ENCODE measurements at places on chromosomes 7 and 10.

DNA sequence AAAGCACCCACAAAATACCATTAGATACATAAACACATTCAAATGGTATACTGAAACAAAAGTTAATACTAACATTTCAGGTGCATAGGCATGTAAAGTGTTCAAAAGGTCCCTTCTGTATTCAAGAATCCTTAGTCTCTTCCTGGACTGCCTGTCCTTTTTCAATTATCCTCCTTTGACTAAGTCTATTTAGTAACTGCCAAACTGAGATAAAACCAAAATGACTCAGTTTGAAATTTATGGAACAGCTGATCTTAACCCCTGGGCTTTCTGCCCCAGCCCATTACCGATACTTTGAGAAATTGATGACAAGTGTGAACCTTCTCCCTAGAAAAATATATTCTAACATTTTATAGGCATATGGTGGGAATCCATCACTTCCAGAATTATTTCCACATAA is 5.4 kb downstream of the EPC1 start:
- DNase-seq = no peak

GRCh38 chr10:27743877-27744801 is 1.5 kb downstream of the MKX start:
- DNase-seq = no peak

GRCh38 chr10:72525277-72525676 is 100.6 kb downstream of the MICU1 start:
- no peak for DNase-seq

GRCh38 chr10:124262971-124263370 is 155.8 kb downstream of the OAT start:
- no peak for DNase-seq

DNA sequence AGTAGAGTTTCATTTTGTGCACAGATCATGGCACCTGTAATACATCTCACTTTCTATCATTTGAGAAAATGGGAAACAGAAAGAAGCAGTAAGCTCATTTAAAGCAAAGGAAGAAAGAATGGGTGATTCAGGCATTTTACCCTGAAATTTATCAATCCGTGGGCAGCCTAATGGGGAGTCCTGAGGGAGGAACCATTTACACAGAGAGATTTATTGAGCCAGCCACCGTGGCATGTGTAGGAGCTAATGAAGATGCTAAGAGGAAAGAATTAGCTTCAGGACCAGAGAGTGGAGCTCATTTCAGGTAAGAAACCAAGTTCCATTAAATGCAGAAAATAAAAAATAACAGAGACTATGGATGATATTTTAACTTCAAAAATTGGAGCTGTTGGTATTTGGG is 443.4 kb upstream of the COBL start:
- no peak for DNase-seq

DNA sequence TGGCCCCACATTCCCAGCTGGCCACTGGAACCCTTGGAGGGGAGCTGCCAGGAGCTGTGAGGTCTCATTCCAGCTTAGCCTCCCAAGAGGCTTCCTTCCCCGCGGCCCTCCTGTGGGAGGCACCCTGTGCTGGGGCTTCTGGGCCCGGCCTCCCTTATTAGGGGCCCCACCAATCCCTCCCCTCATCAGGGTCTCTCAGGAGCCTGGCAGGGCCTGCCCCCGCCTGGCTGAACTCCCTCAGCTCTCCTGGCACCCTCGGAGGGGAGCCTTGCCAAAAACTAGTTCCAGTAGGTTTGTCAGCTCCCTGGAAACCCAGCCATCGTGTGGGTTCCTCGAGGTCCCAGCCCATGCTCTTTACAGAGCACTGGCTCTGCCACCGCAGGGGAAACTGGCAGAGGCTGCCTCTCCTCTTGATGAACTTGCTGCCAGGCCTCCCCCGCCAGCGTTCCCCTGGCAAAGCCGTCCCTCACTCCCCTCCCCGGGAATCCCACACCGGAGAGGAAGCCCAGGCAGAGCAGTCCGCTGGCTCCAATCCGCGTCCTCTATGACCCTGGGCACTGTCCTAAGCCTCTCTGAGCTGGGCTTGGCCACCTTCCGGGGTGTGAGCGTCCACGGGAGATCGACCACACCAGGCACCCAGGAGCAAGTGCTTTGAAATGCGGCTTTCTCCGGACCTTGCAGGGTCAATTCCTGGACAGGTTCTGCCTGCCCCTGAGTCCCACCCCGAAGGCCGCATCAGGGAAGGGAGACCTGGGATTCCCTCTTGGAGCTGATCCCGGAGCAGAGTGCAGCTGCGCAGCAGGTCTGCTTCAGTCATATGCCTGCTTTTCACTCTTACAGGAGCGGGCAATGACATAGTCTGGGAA is 139.8 kb downstream of the ARHGAP22 start:
- peak; percentile 55 for DNase-seq

- no peak for DNase-seq
Measured at GRCh38 chr10:114131094-114131493, 42.9 kb downstream of the CCDC186 start.

DNA sequence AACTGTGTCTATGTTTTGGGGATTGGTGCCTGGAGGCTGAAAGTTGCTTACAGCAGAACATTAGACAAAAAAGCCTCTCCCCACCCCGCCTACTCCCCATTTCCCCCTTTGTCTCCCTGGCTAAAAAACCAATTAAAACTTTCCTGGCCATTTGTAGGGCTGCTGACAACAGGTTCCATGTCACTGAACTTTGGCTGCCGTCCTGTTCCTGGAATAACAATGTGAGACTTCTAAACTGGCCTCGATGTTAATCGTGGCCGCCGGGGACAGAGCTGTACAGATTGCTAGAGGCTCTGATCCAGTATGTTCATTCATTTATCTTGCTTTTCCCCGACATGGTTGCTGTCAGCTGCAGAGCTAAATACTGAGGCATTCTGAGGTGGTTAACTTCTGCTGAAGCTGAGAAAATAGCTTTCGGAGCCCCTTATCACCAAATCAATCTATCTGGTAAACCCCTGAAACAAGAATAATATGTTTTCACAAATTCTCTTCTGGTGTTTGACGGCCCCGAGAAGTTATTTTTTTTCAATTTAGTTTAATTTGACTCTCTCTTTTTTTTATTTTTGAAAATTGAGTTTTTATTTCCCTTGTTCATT is 271.6 kb downstream of the GFRA1 start:
- peak; percentile 23 for DNase-seq

DNA sequence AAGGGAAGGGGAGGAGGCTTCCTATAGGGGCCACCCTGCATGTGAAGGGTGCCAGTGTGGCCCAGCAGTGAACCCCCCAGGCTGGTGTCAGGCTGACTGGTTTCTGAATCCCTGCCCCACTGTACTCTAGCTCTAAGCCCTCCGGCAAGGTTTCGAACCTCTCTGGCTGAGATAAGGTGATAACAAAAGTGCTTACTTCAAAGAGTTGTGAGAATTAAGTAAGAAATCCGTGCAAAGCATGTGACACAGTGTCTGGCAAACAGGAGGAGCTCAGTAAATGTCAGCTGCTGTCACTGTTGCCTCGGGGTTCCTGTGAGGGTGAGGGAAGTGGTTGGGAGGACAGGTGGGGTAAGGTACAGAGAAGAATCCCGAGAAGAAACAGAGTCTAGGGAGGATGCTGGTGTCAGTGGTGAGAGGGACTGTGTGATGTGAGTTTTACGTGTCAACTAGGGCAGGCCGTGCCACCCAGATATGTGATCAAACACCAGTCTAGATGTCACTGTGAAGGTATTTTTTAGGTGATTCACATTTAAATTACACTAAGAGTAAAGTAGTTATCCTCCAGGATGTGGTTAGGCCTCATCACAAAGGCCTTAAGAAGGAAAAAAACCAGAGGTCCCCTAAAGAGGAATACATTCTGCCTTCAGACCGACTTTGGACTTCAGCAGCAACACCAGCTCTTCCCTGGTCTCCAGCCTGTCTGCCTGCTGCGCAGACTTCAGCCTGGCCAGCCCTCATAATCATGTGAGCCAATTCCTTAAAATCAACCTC is 64.4 kb downstream of the BPGM start:
- no peak for DNase-seq

DNA sequence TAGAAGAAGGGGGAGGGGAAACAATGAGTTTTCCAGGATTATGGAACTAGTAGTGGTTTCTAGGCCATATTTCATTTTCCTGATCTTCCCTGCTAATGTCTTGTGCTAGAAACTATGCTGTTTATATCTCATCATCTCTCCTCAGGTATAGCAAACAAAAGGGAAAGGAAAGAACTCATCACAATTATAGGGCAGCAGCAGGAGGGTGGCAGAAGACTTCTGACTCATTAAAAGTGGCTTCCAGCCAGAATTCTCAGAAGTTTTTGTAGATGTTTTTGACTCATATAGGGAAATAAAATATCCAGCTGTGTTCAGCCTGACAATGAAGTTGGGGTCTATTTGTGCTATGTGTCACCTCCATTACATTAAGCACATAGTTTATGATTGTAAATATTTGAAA is 6.5 kb downstream of the AHR start:
- no peak for DNase-seq

GRCh38 chr7:37694208-37695094 is 10.9 kb downstream of the GPR141 start:
- peak; percentile 8 for DNase-seq

DNA sequence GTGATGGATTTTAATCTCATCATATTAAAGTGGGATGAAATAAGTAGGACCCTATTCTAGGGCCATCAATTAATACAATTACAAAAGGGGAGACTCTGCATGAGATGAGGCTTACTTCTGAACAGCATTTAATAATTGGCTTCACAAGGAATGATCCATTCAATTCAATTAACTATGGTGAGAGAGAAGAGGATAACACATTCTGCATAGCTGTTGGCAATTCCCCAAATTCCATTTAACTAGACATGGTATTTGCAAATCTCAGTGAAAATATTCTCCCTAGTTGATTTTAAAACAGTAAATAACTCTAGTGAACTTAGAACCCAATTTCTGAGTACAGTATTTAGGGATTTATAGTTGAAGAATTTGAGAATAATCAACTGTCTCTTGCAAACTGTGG is 145.3 kb downstream of the NOC3L start:
- no peak for DNase-seq

DNA sequence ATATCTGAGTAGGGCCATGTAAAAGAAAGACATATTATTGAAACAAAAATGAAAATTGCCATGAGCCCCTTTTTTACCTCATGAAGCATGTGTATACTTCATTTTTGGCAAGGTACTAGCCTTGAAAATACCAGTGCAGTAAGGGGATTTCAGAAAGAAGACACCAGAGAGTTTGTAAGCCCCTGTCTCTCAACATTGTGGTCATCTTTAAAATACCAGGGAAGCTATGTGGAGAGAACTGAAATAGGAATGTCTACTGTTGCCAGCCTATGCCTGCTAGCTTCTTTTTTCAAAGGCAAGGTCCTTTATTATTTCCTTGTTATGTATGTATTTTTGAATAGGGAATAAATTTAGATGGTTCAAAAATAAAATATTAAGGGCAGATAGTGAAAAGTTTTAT is 57.8 kb downstream of the CASD1 start:
- no peak for DNase-seq

DNA sequence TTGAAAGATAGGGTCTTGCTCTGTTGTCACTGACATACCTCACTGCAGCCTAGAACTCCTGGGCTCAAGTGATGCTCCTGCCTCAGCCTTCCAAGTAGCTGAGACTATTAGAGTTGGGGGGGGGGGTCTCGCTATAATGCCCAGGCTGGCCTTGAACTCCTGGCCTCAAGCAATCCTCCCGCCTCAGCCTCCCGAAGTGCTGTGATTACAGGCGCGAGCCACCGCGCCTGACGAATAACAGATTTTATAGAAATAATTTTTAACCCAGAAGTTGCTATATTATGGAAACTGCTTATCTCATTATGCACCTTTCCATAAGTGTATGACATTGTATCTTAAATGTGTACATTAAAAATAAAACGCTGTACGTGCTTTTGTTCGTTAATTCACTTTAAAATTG is 846 bp downstream of the ANKRD26 start:
- no peak for DNase-seq

DNA sequence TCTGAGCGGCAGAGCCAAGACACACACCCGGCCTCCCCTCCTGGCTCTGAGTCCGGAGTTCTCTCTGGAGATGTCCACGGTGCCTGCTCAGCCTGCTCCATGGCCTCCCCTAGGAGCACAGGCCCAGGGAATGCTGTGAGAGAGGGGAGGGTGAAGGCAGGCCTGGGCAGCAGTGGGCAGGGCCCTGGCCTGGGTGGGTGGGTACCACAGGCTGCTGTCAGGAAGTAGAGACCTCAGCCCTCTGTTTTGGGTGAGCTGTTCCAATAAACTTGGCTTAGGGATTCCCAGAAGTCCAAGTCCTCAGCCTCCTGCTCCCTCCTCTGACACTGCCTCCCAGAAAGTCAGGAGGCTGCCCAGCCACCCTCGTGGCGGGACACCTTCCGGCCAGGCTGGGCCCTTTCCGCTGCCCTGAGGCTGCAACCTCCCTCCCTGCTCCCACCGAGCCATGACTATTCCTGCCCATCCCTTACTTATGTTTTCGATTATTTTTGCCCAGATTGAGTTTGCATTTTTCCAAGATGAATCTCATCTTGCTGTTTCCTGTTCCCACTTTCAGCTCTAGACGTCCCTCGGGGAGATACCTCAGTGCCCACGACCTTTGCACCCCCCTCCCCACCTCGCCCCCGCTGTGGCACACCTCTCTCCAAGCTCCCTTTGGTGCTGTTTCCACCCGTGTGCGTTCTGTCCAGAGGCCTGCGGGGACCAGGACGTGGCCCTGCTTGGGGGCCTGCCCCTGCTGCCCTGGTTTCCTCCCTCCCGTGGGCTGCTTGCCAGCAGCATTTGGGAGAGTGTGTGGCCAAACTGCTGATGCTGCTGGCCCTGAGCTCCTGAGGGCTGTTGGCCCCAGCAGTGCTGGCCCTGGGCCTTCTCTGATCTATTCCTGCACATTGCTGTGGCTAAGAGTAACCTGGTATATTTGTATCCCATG is 5.8 kb upstream of the POLM start:
- no peak for DNase-seq

GRCh38 chr7:27518561-27519350 is 143.9 kb downstream of the HIBADH start:
- DNase-seq = no peak

- no peak for DNase-seq
Measured at GRCh38 chr10:74683067-74683466, 143.3 kb upstream of the KAT6B start.

GRCh38 chr7:20193242-20193777 is 23.9 kb downstream of the MACC1 start:
- DNase-seq = no peak

DNA sequence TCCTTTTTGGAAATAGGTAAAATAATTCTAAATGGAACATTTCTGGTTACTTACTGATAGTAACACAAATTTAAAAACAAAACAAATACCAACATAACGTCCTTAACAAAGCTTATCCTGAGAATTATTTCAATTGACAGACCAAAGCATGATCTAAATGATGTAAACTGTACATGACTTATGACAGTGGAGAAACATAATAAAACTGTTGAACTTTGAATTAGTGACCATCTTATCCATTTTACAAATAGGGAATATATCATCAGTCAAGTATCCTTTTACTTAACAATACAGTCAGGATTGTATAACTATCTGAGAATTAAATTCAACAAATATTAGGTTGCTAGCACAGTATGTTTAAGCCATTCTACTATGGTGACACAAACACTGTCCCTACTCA is 2.4 kb downstream of the IPMK start:
- DNase-seq = no peak

DNA sequence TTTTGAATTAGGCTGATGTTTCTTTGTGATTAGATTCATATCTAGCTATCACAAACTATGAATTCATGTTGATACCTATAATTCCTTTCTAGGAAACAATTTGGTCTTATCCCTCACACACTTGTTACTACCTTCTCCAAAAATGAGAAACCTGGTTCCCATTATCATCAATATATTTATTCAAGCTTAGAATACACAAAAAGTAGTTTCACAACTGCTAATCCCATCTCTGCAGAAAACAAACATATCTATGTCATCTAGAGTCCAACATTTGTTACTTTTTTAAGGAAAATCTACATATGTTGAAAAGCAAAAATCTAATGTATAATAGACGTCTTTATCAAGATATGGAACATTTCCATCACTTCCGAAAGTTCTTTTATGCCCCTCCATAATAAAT is 110.4 kb downstream of the MICU1 start:
- no peak for DNase-seq

Measured in head of caudate nucleus (tissue), 42 donors.